ENCODE measurements at places on chromosomes 4 and X.

- no peak for DNase-seq
Observed at GRCh38 chr4:98544141-98544817, 114.1 kb downstream of the TSPAN5 start.

GRCh38 chrX:146615628-146616348 is 193.8 kb upstream of the CXorf51B start:
- no peak for DNase-seq

DNA sequence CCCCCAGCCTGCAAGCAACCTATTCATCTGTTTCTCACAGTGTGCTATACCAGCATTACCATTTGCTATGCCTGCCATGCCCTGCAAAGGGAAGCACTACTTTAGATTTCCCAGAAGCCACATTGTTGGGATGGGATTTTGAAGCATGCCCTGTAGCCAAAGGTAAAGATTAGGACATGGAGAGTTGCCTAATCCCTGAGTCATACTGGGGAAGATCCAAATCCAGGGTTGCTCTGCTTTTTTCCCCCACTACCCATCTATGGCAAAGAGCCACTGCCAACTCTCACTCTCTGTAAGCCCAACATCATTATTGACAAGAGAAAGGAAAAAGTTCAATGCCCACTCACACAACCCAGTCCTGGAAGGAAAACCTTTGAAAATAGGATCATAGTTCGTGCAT is 36.7 kb upstream of the TMEM164 start:
- DNase-seq, result no peak

DNA sequence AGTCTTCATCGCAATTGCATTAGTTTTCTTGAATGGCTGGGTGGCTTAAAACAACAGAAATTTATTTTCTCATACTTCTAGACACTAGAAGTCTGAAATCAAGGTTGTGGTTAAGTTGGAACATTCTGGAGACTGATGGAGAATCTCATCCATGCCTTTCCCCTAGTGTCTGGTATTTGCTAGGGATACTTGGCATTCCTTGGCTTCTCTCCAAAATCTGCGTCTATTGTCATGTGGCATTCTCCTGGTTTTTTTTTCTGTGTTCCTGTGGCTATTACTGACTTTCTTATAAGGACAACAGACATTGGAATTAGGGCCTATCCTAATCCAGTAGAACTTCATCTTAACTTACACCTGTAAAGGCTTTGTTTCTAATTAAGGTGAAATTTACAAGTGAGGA is 272.8 kb upstream of the EPHA5 start:
- DNase-seq, result no peak

- no peak for DNase-seq
Observed at GRCh38 chrX:126900937-126901336, 81.4 kb downstream of the PRR32 start.

GRCh38 chr4:184657144-184657543 is 7.6 kb downstream of the PRIMPOL start:
- no peak for DNase-seq

- DNase-seq, result no peak
Observed at GRCh38 chrX:28549838-28550237, 37.4 kb upstream of the IL1RAPL1 start.

GRCh38 chrX:123476611-123477219 is 256.1 kb downstream of the THOC2 start:
- no peak for DNase-seq

DNA sequence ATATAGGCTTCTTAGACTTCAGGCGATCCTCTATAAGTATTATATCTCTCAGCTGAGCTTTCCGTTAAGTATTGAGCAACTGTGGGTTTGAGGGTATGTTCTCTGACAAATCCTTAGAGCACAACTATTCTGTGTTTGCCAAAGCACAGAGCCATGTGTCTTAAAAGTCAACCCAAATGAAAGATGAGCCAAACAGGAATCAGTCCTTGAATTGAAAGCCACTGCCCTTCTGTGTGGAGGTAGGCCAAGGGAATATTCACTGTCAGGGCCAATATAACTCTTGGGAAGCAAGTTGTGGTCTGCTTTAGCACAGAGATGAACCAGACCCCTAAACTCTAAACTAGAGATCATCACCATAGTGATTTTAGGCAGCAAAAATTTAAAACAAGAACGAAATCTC is 164.0 kb downstream of the STAG2 start:
- no peak for DNase-seq

DNA sequence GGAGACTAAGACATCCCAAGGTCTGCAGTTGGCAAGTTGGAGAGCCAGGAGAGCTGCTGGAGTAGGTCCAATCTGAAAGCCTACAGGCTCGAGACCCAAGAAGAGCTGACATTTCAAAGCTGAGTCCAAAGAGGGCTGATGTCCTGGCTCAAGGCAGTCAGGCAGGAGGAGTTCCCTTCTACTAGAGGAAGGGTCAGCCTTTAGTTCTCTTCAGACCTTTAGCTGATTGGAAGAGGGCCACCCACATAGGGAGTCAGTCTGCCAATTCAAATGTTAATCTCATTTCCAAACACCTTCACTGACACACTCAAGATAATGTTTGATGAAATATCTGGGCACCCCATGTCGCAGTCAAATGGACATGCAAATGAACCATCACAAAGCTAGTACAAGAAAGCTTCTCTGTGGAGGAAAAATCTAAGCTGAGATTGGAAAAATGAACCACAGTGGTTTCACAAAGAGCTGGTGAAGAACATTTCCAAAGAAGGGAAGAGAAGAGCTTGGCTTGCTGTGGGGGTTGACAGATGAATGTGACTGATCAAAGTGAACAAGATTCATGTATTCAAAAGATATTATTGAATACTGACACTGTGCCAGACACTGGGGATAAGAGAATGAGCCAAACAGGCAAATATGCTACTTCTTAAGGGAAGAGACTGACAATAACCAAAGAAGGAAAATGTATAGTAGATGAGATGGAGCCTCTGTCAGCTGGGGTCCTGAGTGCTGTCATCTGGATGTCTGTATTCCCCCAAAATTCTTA is 61.2 kb downstream of the STK32B start:
- no peak for DNase-seq

DNA sequence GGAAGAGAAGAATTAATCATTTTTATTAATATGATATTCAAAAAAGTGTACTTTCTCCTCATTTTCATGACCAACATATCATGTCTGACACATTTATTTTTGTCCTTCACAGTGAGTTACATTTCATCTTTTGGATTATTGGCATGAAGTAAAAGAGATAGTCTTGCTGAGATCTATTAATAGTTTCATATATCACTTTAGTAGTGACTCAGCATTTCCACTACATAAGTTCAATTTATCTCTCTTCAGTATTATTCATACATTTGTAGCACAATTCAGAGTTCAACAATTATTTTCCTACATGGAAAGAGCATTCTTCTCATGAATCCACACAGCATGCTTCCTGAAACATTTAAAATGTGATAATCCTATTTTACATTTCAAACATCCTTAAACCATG is 1461.1 kb downstream of the TECRL start:
- DNase-seq, result no peak

DNA sequence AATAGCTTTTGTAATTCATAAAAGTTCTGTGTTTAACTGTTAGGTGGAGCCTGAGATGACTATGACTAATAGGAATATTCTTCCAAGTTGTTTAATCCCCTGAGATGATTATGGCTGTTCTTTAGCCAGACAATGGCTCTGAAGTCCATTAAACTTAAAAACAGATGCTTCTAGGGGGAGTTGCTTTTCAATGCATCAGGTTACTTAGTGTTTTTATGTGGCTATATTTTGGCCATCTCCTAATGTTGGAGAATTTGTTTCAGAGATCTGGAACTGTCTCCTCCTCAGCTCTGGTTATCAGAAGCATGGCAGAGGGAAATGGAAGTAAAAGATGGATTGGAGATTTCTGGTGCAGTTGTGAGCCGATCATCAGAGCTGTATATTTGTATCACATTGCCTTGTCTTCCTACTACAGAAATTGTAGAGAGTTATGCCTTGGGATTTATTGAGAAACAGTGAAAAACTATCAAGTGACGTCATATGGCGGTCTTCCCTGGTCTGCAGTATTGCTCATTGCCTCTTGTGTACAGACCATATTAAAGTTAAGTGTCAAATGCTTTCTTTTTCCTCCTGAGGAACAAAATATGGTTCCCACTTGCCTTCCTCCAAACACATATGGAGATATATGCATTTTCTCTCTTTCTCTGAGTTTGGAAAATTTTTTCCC is 29.8 kb downstream of the SGMS2 start:
- DNase-seq, result no peak

- DNase-seq, result no peak
Observed at GRCh38 chrX:40094041-40094899, 3.5 kb downstream of the BCOR start.

- no peak for DNase-seq
Observed at GRCh38 chr4:174111422-174111821, 172.0 kb downstream of the FBXO8 start.

- no peak for DNase-seq
Observed at GRCh38 chr4:57154926-57155325, 44.7 kb upstream of the IGFBP7 start.

- DNase-seq, result no peak
Observed at GRCh38 chrX:15319075-15319474, 3.6 kb upstream of the ASB11 start.

- DNase-seq, result no peak
Observed at GRCh38 chr4:138222046-138222445, 20.1 kb downstream of the SLC7A11 start.

GRCh38 chr4:57051095-57051494 is 59.1 kb downstream of the IGFBP7 start:
- no peak for DNase-seq

DNA sequence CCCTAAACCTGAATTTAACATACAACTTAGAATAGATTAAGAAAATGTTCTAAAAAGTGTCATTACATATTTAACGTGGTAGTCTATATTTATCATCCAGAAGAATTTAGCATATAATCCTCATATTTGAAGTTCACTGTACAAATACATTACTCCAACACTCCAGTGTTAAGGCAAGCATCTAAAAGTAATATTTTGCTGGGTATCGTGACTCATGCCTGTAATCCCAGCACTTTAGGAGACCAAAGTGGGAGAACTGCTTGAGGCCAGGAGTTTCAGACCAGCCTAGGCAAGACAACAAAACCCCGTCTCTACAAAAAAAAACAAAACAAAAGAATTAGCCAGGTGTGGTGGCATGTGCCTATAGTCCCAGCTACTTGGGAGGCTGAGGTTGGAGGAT is 24.8 kb downstream of the LRBA start:
- DNase-seq, result no peak

GRCh38 chrX:25067271-25068172 is 51.8 kb upstream of the ARX start:
- DNase-seq, result no peak

Measured in activated CD8-positive, alpha-beta memory T cell treated with anti-CD3 and anti-CD28 coated beads for 4 hours (primary cell).